ENCODE measurements at places on chromosomes 12 and 14.
A peak's percentile ranks its signal among the peaks of the same experiment; 100 is the strongest.

DNA sequence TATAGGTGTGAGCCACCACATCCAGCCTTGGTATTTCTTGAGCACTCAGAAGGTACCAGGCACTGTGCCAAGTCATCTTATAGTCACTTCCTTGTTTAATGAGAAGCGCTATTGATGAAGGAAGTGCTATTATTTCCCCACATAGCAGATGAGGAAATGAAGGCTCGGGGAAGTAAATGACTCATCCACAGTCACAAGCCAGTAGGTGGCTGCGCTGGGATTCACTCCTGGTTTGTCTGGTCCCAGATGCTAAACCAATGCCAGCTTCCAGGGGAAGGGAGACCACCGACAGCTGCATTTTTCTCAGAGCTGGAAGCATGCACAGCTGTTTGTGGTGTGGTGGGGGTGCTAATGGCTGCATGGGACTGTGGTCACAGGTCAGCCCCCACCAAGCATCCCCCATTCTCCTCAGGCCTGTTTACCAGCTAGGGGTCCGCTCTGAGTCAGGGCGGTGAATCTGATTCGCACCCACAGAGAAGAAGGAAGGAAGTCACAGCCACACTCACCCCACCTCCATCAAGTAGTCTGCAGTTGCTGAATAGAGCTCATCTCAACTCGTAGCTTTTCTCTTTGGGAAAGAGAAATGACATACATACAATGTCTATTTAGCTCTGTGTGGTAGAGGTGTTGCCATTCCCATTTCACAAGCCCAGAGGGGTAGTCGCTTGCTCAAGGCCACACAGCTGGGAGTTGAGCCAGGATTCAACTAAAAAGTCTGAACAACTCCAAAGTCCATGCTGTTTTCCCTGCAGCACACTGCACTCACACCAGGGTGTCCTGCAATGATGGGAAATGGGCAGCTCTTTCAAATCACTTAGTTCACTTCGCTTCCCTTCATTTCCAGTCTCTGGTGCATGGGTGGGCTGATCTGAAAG lies 6.3 kb upstream of the LTBP2 start:
- peak; percentile 45 for DNase-seq

DNA sequence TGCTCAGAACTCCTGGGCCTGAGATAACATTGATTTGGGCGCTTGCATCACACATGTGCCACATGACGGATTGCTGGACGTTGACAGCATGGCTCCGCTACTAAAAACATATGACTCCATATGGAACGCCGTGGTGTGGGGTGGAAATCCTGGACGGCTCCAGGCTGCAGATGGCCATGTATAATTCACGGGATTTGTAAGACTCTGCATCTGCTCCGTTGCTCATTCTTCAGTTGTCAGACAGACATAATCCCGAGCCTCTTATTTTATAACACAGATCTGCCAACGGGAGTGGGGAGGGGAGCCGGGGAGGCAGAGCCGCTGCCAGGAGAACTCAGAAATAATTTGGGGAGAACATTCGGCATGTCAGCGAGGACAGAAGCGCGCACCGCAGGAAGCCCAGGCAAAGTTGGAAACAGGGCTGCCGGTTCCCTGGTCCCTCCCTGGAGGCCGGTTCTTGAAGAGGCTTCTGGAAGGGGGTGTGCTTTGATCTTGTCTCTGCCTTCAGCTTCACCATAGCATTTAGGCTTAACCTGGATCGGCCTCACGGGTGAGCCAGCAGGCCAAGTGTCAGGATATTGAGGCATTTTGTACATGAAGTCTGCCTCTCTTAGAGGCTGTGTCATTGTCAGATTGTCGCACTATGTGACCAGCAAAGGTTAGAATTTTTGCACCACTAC lies 45.8 kb upstream of the MYL2 start:
- DNase-seq = no peak

DNA sequence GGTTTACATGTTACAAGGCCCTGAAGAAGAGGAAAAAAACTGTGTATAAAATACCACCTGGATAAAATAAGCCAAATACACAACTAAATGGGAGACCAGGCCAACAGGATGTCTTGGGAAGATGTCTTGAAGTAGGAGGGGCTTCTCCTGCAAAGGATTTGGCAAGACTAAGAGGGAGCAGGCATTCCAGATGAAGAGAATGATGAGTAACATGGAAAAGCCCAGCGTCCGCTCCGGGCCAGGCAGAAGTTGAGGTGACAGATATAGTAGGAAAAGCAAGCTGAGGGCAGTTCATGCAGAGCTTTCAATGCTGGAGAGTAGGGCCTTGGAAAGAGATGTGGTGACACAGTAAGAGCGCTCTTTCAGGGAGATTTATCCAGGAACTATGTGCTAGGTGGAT lies 16.1 kb upstream of the EIF4B start:
- DNase-seq = no peak

GRCh38 chr14:103188810-103189480 lies 65.7 kb downstream of the TNFAIP2 start:
- peak; percentile 6 for DNase-seq

GRCh38 chr12:96698965-96699364 lies 208.1 kb upstream of the NEDD1 start:
- no peak for DNase-seq

GRCh38 chr12:81668475-81668874 lies 90.7 kb downstream of the PPFIA2 start:
- DNase-seq = peak; percentile 17

DNA sequence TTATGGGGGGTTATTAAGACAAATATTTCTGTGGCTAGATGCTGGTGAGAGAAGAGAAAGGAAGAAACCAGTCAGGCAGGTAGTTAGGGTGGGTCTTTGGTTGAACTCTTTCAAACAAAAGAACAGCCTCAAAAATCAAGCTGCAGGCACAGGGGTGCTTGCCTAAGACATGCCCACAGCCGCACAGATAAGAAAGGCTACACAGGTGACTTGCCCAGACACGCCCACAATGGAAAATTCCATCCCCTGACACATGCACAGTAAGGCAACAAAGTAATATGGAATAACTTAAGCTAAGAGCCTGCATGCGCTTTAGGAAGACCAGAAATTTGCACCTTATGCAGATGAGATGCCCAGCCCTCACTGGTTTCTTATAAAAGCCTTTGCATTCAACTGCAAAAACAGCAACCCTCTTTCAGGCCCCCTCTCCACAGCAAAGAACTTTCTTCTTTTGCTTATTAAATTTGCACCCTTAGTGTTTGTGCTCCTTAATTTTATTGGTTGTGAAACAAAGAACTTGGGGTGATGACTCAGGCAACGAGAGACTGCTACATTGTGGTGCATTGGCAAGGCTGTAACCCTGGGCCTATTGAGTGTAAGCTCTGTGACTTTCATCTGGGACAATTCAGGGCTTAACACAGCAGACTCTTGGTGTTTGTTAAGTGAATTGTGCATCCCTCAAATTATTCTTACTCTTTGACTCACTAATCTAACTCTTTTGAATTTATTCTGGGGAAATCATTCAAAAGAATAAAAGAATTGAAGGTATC lies 149.4 kb downstream of the RPAP3 start:
- no peak for DNase-seq

GRCh38 chr12:43571885-43572284 lies 19.9 kb upstream of the ADAMTS20 start:
- DNase-seq = no peak

- no peak for DNase-seq
Observed at GRCh38 chr12:47271800-47272239, 192.1 kb upstream of the AMIGO2 start.

DNA sequence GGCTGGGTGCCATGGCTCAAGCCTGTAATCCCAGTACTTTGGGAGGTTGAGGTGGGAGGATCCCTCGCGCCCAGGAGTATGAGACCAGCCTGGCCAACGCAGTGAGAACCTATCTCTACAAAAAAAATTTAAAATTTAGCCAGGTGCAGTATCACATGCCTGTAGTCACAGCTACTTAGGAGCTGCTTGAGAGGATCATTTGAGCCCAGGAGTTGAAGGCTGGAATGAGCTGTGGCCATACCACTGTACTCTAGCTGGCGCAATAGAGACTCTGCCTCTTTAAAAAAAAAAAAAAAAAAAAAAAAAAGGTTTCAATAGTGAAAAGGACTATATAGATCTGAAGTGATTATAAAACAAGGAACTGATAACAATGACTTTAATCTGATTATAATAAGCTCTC lies 13.5 kb downstream of the PSMA3 start:
- DNase-seq = no peak

All from stimulated activated CD4-positive, alpha-beta T cell treated with anti-CD3 and anti-CD28 coated beads, Interleukin-15, amount 100 ng/mL, for 48 hours (primary cell).